ENCODE measurements at places on chromosomes 7 and 10.

GRCh38 chr7:43480581-43480980 lies 102.3 kb upstream of the STK17A start:
- DNase-seq: no peak
- no peak overlapping the region for H3K4me3 ChIP-seq
- no peaks in the 10 kb centered on the region for H3K27me3 ChIP-seq
- no peaks in the 10 kb centered on the region for H3K36me3 ChIP-seq

GRCh38 chr7:26598867-26599266 lies 265.5 kb downstream of the SKAP2 start:
- no peak overlapping the region for H3K27ac ChIP-seq
- no peaks in the 10 kb centered on the region for H3K27me3 ChIP-seq
- no peak for DNase-seq

DNA sequence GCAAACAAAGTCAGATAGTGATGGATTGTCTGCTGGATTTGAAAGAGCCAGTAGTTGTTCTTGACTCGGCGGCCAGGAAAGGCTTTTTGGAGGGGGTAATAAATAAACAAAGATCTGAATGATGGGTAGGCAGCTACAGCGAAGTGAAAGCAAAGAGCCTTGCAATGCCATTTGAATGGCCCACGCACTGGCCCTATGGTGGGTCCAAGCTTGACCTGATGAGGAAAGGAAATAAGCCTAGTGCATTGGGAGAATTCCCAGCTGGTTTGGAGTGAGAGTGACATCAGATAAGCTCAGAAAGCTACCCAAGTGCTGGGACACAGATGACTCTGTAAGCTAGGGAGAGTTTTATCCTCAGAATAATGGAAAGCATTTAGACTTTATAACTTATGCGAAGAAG lies 365.2 kb downstream of the PLXDC2 start:
- H3K27ac ChIP-seq: no peak overlapping the region
- H3K27me3 ChIP-seq: no peaks in the 10 kb centered on the region
- peaks cover 3% of the 10 kb centered on the region for H3K4me1 ChIP-seq
- no peak for DNase-seq

DNA sequence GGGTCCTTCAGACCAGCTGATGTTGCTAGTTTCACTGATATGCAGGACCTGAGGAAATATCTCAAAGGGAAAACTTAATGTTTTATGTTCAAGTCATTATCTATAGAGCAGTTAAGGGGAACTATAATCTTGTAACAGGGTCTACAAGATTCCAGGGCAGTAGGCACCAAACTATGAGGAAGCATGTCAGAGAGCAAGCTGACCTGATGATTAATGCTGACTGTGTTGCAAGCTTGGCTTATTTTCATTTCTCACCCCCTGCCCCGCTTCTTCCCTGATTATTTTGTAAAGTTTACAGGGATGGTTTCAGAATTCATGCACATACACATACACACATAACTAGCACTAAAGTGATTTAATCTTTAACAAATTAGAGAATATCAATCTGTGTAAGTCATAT lies 84.3 kb upstream of the CACNA2D1 start:
- no peak overlapping the region for H3K4me3 ChIP-seq
- no peaks in the 10 kb centered on the region for H3K27me3 ChIP-seq
- no peaks in the 10 kb centered on the region for H3K4me1 ChIP-seq
- H3K27ac ChIP-seq: no peak overlapping the region

DNA sequence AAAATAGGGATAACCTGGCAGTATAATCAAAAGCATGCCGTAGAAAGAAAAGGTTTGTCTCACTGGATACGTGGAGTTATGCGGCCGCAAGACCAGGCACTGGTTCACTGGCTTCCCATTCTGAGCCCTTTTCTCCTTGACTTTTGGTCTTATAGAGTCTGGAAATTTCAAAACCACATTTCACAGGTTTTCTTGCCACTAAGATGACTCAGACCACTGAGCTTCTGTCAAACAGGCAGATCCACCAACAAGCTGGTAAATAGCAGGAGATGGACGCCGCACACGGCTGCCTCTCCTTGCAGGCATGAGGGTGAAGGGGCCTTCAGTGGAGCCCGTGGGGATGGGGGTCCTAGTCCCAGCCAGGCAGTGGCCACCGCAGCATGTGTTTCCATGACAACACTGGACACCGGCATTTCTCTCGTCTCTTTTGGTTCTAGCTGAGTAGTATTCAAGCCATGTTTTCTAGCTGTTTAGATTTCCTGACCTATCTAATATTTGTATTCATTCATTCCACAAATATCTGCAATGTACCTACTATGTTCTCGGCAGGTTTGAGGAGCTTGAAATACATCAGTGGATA lies 55.5 kb downstream of the KLF6 start:
- H3K27ac ChIP-seq: no peak overlapping the region
- H3K27me3 ChIP-seq: no peaks in the 10 kb centered on the region
- peak; percentile 92 for DNase-seq
- no peak overlapping the region for H3K4me3 ChIP-seq

- H3K27me3 ChIP-seq: no peaks in the 10 kb centered on the region
- no peaks in the 10 kb centered on the region for H3K36me3 ChIP-seq
- H3K27ac ChIP-seq: no peak overlapping the region
- DNase-seq: no peak
- no peaks in the 10 kb centered on the region for H3K4me1 ChIP-seq
Measured at GRCh38 chr7:131578602-131579001, 22.2 kb upstream of the PODXL start.

GRCh38 chr7:21149809-21150208 lies 278.1 kb upstream of the SP4 start:
- no peaks in the 10 kb centered on the region for H3K27me3 ChIP-seq
- no peaks in the 10 kb centered on the region for H3K4me1 ChIP-seq
- DNase-seq: no peak
- no peaks in the 10 kb centered on the region for H3K36me3 ChIP-seq
- no peak overlapping the region for H3K4me3 ChIP-seq

DNA sequence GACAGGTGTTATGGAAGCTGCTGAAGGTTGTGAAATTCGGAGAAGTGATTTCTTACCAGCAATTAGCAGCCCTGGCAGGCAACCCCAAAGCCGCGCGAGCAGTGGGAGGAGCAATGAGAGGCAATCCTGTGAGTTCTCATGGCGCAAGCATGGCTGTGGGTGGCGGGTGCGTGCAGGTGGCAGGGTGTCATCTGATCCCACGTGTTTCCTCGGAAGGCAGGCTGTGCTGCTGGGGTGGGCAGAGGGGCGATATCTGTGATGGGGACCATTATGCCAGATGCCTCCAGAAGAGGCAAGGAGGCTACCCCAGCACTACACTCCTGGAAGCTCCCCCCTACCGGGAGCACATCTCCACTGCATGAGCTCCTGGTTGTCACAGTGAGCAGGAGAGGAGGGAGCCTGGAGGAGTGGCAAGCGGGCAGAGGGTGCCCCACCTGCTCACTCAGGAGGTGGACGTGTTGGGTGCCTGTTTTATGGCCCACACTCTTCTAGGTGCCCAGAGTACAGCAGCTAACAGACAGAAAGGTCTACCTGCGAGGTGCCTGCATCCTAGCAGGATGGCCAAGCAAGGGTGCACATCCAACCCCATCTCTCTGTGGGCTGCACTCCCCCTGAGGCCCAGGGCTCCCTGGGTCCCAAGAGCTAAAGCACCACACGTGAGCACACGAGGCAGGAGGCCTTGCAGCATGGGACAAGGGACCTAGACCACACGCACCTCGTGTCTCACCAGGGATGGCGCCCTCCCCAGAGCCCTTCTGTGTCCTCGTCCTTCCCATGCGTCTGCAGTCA lies 204.7 kb downstream of the EBF3 start:
- H3K4me3 ChIP-seq: no peak overlapping the region
- DNase-seq: no peak
- H3K4me1 ChIP-seq: no peaks in the 10 kb centered on the region

DNA sequence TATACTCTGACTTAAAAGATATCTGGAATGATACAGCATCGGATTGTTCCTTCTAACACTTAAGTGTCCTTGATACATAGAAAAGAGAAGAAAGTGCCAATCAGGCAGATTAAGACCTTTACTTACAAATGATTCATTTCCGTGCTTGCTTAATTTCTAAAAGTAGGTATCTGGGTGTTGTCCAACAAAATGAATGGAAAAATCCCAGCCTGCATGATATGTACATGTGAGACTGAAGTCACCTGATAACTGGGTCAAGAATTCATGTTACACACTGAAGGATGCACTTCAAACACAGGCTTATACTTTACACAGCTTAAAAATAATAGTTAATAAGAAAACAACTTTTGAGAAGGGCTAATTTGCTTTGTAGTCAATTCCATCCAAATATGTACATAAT lies 25.2 kb upstream of the PLXDC2 start:
- no peak overlapping the region for H3K27ac ChIP-seq
- no peaks in the 10 kb centered on the region for H3K27me3 ChIP-seq
- no peak for DNase-seq
- H3K4me1 ChIP-seq: no peaks in the 10 kb centered on the region
- no peaks in the 10 kb centered on the region for H3K36me3 ChIP-seq

- H3K27me3 ChIP-seq: no peaks in the 10 kb centered on the region
- H3K4me3 ChIP-seq: no peak overlapping the region
- peaks cover 10% of the 10 kb centered on the region for H3K4me1 ChIP-seq
- no peak for DNase-seq
Measured at GRCh38 chr7:29315892-29316270, 121.3 kb downstream of the CHN2 start.

DNA sequence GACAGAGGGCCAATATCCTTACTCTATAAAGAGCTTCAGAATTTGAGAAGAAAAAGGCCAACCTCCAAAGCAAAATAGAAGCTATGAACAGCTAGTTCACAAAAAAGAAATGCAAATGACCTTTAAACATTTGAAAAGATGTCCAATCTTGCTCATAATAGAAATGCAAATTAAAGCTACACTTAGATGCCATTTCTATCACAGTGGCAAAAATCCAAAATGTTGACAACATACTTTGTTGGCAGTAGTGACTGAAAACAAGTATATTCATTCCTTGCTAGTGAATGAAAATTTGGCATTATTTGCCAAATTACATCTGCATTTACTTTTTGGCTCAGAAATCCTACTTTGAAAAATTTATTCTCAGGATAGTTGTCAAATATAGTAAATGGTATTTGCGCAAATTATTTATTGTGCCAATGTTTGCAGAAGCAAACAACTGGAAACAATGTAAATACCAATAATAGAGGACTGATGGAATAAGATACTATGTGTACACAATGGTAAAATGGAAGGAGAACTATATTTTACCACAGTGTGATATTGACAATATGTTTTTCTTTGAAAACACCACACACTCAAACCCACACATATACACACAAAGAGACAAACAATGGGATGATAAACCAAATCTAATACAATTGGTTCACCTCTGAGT lies 9.4 kb downstream of the TMEM106B start:
- H3K27me3 ChIP-seq: no peaks in the 10 kb centered on the region
- no peaks in the 10 kb centered on the region for H3K36me3 ChIP-seq
- H3K4me1 ChIP-seq: no peaks in the 10 kb centered on the region

- DNase-seq: no peak
- H3K4me1 ChIP-seq: peaks cover 2% of the 10 kb centered on the region
- H3K36me3 ChIP-seq: no peaks in the 10 kb centered on the region
- H3K4me3 ChIP-seq: no peak overlapping the region
- H3K27me3 ChIP-seq: no peaks in the 10 kb centered on the region
Measured at GRCh38 chr7:115632636-115633035, 397.9 kb downstream of the TFEC start.

- no peaks in the 10 kb centered on the region for H3K27me3 ChIP-seq
- H3K36me3 ChIP-seq: no peaks in the 10 kb centered on the region
- no peak overlapping the region for H3K4me3 ChIP-seq
- peaks cover 7% of the 10 kb centered on the region for H3K4me1 ChIP-seq
- no peak overlapping the region for H3K27ac ChIP-seq
- no peak for DNase-seq
Measured at GRCh38 chr7:143316492-143316891, 581 bp downstream of the CLCN1 start.

GRCh38 chr10:91104193-91105041 lies 116.0 kb upstream of the PCGF5 start:
- DNase-seq: no peak
- no peak overlapping the region for H3K4me3 ChIP-seq
- H3K27ac ChIP-seq: no peak overlapping the region
- H3K4me1 ChIP-seq: no peaks in the 10 kb centered on the region
- H3K36me3 ChIP-seq: no peaks in the 10 kb centered on the region
- H3K27me3 ChIP-seq: no peaks in the 10 kb centered on the region
